ENCODE measurements at places on chromosomes 5 and 9.

DNA sequence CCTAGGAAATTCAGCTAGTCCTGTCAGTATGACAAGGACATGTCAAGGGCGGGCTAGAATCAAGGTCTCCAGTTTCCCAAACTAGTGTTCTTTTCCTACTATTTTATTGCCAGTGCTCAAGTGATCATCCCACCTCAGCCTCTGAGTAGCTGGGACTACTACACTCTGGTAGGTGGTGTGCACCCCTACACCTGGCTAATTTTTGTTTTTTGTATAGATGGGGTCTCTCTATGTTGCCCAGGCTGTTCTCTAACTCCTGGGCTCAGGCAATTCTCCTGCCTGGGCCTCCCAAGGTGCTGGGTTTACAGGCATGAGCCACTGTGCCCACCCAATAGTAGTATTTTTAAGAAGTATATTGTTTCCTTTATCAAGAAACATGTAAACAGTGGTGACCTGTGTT is 54.0 kb downstream of the C9orf85 start:
- no peak for DNase-seq

GRCh38 chr5:132463811-132464155 is 26.8 kb downstream of the IRF1 start:
- DNase-seq, result no peak

GRCh38 chr9:22855980-22856379 is 409.4 kb downstream of the DMRTA1 start:
- DNase-seq, result no peak

DNA sequence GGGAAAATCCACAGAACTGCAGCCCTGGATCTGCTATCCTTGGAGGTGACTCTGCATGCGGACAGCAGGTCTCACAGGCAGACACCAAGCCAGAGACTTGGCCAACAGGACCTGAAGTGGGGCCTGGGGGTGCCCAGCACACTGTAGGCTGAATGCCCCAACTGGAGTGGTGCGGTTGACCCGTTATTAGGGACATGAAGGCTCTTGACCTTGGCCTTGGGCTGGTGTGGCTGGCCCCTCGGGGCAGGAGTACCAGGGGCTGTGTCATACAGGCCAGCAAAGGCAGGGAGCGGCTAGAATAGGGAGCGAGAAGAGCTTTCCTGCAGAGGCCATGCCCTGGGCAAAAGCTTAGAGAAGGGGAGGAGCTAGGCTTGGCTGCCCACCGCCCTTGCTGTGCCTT is 153.2 kb upstream of the MVB12B start:
- DNase-seq, result no peak

DNA sequence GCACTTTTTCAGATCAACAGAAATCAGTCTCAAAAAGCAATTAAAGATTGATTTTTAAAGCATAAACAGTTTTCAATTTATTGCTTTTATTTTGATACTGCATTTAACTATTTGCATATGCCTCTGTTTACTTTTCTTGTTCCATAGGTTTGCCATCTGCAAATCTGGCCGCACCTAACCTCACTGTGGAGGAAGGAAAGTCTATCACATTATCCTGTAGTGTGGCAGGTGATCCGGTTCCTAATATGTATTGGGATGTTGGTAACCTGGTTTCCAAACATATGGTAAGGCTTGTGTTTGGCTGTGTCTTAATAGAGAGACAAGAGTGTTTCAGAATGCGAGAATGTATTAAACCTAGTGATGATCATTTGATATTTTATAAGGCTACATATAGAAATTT is 53.9 kb downstream of the NTRK2 start:
- DNase-seq, result no peak

DNA sequence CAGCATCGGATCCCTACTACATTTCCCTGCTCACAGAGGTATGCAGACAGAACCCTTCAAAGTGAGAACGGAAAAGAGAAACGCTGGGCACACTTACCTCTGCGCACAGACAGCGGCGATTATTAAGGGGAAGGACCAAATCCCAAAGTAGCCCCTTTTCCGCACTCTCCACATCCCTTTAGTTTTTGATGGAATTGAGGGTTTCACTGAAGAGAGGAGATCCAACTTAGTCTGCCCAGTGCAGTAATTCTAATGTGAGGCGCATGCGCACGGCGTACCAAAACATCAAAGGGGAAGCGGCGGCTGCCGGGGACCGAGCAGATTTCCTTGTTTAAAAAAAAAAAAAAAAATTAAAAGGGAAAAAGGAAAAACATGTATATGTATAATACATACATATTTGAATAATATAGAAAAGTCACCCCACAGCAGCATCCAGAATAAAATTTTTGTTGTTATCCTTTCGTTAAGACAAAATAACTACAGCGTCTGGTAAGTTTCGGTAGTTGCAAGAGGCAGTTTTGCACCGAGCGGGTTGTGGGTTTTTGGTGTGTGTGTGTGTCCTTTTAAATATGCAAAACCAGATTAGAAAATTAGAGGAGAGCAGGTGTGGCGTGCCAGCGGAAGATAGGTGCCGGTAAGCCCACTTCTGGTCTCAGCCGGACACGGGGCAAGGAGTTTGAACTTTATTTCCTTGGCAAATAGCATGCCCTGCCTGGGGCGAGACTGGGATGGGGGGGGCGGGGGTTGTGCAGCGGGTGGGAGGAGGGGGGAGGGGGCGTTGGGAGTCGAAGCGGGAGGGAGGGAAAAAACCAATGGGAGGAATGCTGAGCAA is at the start of gene GABRB2:
Gene GABRB2, minus strand, starts transcription at position 256 of the 832 bp plus-strand sequence. Its CDS starts 82 bp downstream, at position 174.
- no peak for DNase-seq

GRCh38 chr5:35125746-35126145 is 78.0 kb upstream of the AGXT2 start:
- DNase-seq, result no peak

Data from NCI-H2081 treated with DMSO at 0.1 percent for 48 hours (cell line).